ENCODE measurements at places on chromosomes 5 and 9. TPM values are rescaled to one million over a fixed set of nuclear protein-coding genes. Genes with fewer than 3 reads are reported as not detected.

DNA sequence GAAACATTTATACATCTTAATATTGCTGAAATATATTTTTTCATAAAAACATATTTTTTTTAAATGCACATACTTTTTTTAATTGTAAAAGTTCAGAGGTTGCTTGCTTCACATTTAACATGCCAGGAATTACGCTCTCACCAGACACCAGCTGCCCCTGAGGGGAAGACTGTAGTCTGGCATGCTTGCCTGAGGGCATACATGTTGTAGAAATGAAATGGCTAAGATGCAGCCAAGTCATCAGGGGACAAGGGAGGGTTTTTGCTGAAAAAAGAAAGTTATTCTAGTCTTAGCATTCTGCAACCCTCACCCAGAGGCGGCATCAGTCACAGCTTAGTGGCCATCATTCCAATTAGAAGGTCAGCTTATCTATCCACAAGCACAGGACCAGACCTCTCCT is 426.7 kb upstream of the FTMT start:
- no peak for DNase-seq
- no peaks in the 10 kb centered on the region for H3K36me3 ChIP-seq
- H3K27me3 ChIP-seq, result no peaks in the 10 kb centered on the region
- H3K4me1 ChIP-seq, result no peaks in the 10 kb centered on the region
- no peak overlapping the region for H3K27ac ChIP-seq

- peaks cover 2% of the 10 kb centered on the region for H3K36me3 ChIP-seq
- no peaks in the 10 kb centered on the region for H3K27me3 ChIP-seq
- H3K4me3 ChIP-seq, result no peak overlapping the region
- H3K4me1 ChIP-seq, result no peaks in the 10 kb centered on the region
These were observed 34.3 kb downstream of the SLC12A7 start for GRCh38 chr5:1077491-1078020.

GRCh38 chr9:122453677-122454135 is 24.0 kb downstream of the OR1J1 start:
- peaks cover 8% of the 10 kb centered on the region for H3K27me3 ChIP-seq
- no peak for DNase-seq
- H3K4me3 ChIP-seq, result no peak overlapping the region
- H3K36me3 ChIP-seq, result no peaks in the 10 kb centered on the region

DNA sequence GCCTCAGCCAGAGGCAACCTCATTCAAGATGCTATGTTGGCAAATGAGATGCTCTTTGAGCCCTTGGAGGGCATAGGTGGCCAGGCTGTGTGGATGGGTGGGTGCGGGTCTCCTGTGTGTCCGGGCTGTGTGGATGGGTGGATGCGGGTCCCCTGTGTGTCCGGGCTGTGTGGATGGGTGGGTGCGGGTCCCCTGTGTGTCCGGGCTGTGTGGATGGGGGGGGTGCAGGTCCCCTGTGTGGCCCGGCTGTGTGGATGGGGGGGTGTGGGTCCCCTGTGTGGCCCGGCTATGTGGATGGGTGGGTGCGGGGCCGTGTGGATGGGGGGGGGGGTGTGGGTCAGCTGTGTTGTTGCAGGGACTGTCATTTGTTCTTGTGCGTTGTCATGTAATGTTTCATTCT is 136.6 kb upstream of the COL5A1 start:
- no peaks in the 10 kb centered on the region for H3K36me3 ChIP-seq
- H3K27ac ChIP-seq, result no peak overlapping the region
- H3K4me1 ChIP-seq, result no peaks in the 10 kb centered on the region
- H3K27me3 ChIP-seq, result peaks cover 11% of the 10 kb centered on the region
- no peak overlapping the region for H3K4me3 ChIP-seq

DNA sequence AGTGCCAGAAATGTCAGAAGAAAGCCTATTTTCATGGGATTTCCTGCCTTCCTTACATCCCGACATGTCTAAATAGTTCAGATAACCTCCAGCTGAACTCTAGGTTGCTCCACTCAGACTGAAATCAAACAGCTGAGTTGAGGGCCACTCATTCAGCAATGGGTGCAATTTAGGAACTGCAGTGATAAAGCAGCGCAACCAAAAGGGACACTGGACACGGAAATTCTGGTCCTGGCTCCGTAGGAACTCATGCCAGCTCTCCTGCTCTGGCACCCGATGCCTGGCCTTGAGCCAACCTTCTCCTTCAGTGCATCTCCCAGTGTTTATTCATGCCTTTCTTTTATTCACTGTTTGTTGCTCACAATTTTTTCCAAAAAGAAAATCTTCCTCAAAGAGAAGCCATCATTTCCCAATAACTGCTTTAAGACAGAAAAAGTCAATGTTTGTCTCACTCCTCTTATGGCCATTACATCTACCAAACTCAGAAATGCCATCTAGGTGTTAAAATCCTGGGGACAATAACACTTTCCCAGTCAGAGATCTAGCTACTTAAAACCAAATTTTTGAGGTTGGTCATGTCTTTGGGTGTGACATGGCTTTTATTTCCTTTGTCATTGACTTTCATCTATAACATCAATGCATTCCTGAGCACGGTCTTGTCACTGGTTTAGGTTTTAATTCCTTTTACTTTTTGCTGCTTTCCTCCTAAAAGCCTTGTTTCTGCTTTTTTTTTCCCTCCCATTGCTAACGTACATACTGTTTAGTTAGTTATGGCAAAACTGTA is 126.9 kb downstream of the PDE4D start:
- no peak for DNase-seq
- peaks cover 35% of the 10 kb centered on the region for H3K27me3 ChIP-seq
- no peak overlapping the region for H3K27ac ChIP-seq
- H3K4me1 ChIP-seq, result peaks cover 12% of the 10 kb centered on the region
- H3K4me3 ChIP-seq, result no peak overlapping the region
- H3K36me3 ChIP-seq, result no peaks in the 10 kb centered on the region

DNA sequence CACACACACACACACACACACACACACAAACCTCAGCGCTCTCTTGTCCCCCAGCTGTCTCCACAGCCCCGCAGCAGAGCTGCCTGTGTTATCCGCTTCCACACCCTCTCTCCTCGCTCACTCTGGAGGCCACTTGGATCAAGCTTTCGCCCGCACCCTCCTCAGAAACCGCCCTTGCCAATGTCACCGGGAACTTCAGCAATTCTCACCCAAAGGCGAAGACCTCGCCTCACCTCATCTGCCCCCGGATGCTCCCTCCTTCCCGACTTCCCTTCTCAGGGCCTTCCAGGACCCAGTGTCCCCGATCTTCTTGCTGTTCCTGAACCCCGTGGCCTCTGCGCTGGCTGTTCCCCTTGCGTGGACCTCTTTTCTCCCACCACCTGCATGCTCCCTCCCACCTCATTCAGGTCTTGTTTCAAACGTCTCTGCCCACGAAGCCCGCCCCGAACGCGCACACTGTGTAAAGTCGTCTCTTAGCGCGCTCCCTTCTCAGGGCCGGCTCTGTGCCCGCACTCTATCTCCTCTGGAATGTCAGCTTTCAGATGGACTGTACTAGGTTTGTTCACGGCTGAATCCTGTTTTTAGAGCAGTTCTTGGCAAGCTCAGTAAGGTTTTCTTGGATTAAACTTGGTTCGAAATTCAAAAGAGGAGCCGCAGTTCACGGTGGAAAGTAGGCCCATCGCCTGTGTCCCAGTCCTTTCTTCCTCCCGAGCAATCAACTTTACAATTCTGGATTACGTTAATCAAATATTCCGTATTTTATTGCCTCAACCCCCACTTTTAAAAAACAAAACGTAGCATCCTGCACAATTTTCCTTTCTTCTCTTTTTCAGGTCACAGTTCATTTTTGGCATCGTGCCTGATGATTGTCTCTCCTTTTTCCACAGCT is 1.0 kb upstream of the TRIM7 start:
- H3K27ac ChIP-seq, result peak overlapping the region; percentile 93
- peak; percentile 45 for DNase-seq
- peaks cover 12% of the 10 kb centered on the region for H3K36me3 ChIP-seq
- H3K4me1 ChIP-seq, result peaks cover 27% of the 10 kb centered on the region
- peaks cover 17% of the 10 kb centered on the region for H3K27me3 ChIP-seq

DNA sequence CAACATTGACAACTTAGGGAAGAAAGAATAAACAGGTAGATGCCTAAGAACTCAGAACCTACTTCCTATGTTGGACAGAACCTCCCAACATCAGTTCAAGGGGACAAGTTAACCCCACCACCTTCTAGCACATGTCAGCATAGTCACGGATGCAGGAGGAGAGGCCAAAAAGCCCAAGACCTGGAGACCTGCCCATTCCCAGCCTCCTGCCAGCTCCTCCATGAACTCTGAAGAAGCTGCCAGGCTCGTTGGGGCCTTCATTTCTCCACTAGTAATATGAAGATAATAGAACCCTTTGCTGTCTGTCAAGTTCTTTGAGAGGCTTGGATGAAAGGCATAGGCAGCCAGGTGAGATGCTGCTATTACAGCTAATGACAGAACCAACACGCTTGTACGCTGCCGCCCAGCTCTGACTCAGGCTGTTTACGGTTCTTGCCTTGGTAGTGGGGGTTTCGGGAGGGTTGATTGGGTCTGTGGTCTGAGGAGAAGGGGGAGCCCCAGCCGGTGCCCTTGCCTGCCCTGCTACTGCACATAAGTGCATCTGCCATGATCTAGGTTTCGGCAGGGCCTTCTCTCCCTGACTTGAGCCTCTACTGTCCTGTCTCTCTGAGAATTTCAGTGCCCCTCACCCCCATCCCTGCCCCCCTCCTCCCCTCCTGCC is 82.2 kb downstream of the NRG2 start:
- H3K4me3 ChIP-seq, result no peak overlapping the region
- H3K27ac ChIP-seq, result no peak overlapping the region
- no peaks in the 10 kb centered on the region for H3K36me3 ChIP-seq

DNA sequence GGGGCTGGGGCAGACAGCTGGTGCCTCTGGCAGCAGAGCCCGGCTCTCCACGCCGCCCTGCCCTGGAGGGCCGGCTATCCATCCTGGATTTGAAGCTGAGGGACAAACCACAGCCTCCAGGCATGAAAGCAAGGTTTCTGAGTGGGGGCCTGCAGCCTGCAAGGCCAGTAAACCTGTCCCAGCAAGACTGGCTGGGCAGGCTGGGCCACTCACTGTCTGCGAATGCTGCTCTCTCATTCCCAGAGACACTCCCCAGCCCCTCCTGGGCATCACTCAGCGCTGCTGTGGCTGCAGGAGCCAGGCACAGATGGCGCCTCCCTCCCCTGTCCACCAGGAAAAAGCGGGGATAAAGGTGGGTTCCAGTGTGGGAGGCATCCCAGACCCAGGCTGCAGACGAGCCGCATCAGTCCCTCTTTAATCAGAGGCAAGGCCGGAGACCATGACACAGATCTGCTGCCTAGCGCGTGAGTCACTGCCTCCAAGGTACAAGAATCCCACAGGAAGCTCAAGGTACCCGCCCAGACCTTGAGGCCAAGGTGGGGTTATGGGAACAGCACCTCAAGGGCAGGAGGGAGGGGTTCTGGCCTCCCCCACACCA is 118.0 kb downstream of the VAV2 start:
- DNase-seq, result no peak
- H3K4me3 ChIP-seq, result no peak overlapping the region
- H3K27ac ChIP-seq, result no peak overlapping the region

DNA sequence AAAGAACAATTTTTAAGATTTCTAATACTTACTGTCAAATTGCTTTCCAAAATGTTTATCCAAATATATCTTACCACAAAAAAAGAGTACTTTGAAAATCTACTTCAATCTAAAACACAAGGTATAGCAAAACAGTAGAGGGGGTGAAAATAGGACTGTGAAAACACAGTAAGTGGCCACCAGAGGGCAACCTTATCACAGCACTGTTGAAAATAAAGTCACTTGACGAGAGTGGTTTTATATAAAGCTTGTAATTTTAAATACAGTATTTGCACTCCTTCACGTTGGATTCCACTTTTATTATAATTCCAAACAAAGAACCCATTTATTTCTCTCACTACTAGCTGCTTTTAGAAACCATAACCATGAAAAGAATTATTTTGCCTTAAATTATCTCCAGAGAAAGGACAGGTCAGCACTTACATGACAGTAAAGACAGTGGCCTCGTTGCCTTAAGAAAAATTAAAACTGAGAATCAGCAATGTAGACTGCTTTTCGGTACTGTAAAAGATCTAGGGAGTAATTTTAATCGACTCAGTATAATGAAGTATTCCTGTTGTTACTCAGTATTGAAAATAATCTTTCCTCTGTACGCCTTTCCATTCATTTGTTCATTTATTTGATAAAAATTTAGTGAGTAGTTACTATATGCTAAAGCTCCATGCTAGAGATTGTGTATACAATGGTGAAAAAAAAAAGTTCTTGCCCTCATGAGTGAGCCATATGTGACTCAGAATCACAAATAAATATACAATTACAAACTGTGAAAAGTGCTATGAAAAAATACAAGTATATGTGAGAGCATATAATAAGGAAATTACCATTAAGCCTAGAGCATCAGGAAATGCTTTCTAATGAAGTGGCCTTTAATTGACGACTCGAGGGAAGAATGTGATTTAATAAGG is 40.0 kb upstream of the CDK5RAP2 start:
- H3K4me3 ChIP-seq, result no peak overlapping the region
- no peaks in the 10 kb centered on the region for H3K27me3 ChIP-seq
- H3K4me1 ChIP-seq, result peaks cover under 1% of the 10 kb centered on the region
- no peak overlapping the region for H3K27ac ChIP-seq
- DNase-seq, result peak; percentile 67

- no peak overlapping the region for H3K4me3 ChIP-seq
- no peaks in the 10 kb centered on the region for H3K27me3 ChIP-seq
- H3K27ac ChIP-seq, result no peak overlapping the region
- no peaks in the 10 kb centered on the region for H3K36me3 ChIP-seq
- H3K4me1 ChIP-seq, result peaks cover 6% of the 10 kb centered on the region
These were observed 31.1 kb upstream of the TRIM14 start for GRCh38 chr9:98150164-98150563.

GRCh38 chr9:37426846-37427245 is 4.3 kb downstream of the GRHPR start:
- DNase-seq, result no peak
- no peaks in the 10 kb centered on the region for H3K27me3 ChIP-seq
- no peak overlapping the region for H3K27ac ChIP-seq
- H3K4me1 ChIP-seq, result peaks cover 28% of the 10 kb centered on the region
- H3K4me3 ChIP-seq, result no peak overlapping the region
- peaks cover 15% of the 10 kb centered on the region for H3K36me3 ChIP-seq

DNA sequence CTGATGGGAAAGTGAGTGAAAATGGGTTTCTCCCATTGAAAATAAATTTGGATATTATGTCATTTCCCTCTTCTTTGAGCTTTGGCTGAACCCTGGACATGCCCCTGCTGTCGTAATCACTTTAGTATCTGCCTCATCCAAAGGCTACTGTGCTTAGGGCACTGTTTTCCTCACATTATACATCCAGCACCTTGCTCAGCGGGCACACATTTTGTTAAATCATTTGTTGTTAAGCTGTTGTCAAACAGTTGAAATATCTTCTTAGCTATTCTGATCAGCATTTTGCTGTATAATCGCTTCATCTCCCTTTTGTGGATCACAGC is 352.7 kb upstream of the CD180 start:
- no peak for DNase-seq
- H3K27ac ChIP-seq, result no peak overlapping the region
- H3K27me3 ChIP-seq, result no peaks in the 10 kb centered on the region
- H3K4me3 ChIP-seq, result no peak overlapping the region

- no peak overlapping the region for H3K27ac ChIP-seq
- no peak for DNase-seq
- H3K4me3 ChIP-seq, result no peak overlapping the region
- peaks cover 23% of the 10 kb centered on the region for H3K36me3 ChIP-seq
These were observed 101.0 kb downstream of the CD180 start for GRCh38 chr5:67095346-67096171.

GLRA1 gene
- not detected for total RNA-seq

RORB gene
- total RNA-seq, result 0.02 TPM

ADAMTS19 gene
- not detected for total RNA-seq

ZCCHC9 gene
- total RNA-seq, result 42.6 TPM

ANKRD33B gene
- total RNA-seq, result 9.9 TPM

DNM1 gene
- total RNA-seq, result 0.63 TPM

CCDC183 gene
- 0.36 TPM for total RNA-seq

TSLP gene
- 0.34 TPM for total RNA-seq

KCNV2 gene
- not detected for total RNA-seq

AGXT2 gene
- not detected for total RNA-seq

DMAC1 gene
- total RNA-seq, result 45.4 TPM

NR2F1 gene
- total RNA-seq, result not detected
